ENCODE measurements at places on chromosomes 3 and 15.

DNA sequence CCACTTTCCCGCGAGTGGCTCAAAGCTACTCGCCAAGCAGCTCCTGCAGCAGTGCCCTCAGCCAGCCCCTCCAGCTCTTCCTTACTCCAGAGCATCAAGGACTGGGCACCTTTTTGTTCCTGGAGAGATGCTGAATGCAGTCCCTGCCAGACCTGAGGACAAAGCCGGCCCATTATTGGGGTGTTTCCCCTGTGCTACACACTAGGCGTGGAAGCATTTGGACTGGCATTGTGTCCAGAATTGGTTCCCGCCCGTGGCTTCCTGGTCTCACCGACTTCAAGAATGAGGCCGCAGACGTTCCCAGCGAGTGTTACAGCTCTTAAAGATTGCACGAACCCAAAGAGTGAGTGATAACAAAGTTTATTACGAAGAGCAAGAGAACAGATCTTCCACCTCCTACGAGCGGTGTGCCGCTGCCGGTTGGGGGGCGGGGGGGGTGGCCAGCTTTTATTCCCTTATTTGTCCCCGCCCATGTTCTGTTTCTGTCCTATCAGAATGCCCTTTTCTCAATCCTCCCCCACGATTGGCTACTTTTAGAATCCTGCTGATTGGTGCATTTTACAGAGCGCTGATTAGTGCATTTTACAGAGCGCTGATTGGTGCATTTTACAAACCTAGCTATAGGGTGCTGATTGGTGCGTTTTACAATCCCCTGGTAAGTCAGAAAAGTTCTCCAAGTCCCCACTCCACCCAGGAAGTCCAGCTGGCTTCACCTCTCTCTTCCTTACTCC lies 62.4 kb downstream of the NSMCE3 start:
- DNase-seq: no peak

- DNase-seq: no peak
Observed at GRCh38 chr3:133476971-133477375, 77.1 kb downstream of the BFSP2 start.

GRCh38 chr3:152298393-152299248 lies 29.9 kb downstream of the MBNL1 start:
- DNase-seq: peak; percentile 93

DNA sequence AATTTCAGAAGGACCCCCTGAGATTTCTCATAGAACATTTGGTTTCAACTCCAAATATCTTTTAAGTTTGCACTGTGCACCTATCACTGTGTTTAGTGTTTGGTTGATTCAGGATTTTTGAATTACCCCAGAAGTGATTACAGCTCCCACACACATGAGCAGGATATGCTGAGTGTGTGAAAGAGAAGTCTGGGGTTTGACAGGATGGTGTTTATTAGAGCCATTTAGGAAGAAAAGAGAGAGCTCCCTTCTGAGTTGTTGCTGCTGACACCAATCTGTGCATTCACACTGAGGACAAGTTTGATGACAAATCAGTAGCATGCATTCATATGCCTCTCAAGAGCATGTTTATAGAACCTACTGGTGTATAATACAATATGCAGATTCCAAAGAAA lies 118.1 kb downstream of the RPL22L1 start:
- no peak for DNase-seq

GRCh38 chr15:48888191-48888590 lies 10.3 kb downstream of the EID1 start:
- no peak for DNase-seq

- DNase-seq: no peak
Observed at GRCh38 chr3:49278548-49278947, 1.5 kb upstream of the C3orf62 start.

DNA sequence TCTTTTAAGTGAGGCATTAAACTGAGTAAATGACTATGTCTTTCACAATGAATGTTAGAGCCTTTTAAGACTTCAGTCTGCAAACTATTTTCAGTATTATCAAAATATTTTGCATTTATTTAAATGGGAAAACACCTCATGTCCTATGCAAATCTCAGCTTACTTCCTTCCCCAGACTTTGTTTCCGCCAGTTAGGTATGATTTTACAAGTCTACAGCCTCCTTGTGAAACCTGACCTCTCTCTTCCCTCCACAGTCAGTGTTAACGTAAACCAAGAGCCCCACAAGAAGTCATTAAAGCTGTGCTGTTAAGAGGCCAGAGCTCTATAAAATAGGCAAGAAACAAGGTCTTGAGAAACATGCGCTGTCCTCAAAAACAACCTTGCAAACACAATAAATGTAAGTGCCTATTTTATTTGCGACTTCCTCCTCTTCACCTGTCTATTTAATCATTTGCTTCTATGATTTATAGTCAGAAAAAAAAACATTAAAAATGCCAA lies 48.3 kb downstream of the PRTG start:
- no peak for DNase-seq

DNA sequence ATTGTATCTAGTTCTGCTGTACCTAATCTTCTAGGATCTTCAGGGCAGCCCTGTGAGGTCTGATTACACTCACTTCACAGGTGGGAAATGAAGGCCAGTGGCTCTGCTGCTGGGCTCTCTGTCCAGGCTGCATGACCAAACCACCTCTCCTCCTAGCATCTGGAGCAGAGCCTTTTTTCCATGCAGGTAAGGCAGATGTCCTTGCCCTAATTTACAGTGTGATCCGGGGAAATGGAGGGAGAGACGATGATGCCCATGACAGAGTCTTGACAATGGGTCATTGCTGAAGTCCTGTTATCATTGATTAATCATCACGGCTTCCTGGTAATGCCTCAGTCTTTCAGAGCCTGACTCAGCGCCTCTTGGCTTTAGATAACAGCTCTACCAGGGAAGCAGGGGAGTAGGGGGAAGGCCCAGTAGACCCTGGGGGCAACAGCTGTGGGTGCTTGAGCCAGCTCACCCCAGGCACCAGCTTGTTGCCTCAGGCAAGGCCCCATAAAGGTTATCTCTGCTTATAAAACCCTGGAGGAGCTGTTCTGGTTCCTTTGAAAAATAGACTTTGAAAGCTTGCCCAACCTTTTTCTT lies 153.4 kb downstream of the GABRG3 start:
- no peak for DNase-seq

DNA sequence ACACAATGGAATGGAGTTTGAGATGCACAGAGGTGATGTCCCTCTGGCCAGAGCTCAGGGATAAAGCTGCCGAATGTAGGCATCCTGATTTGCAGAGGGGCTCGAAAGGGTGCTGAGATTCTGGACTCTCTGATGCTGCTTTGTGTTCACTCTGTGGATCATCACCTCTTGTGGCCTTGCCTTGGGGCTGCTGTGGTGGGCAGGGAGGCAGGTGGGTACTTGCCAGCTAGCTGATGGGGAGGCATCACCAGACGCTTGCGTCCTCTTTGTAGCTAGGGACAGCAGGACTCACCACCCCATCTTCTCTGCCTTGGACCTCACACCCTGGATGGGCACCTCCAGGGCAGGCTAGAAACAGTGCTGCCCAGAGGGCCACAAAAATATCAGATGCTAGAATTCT lies 14.6 kb upstream of the RASGRF1 start:
- no peak for DNase-seq

DNA sequence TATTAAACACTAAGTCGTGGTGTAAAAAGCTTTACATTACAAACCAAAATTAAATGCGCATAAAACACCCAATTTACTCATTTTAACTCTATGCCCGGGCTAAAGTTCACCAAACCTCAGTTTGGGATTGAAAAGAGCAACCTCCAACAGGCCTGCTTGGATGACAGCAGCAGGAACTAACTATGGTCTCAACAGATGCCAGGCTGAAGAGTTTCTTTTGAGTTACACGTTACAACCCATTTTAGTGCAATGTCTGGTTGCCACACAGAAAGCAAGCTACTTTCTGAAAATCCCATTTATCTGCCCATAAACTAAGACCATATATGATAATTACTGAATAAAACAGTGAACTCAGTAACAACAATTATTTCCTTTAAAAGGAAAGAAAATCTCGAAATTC lies 2.2 kb downstream of the SATB1 start:
- peak; percentile 40 for DNase-seq

DNA sequence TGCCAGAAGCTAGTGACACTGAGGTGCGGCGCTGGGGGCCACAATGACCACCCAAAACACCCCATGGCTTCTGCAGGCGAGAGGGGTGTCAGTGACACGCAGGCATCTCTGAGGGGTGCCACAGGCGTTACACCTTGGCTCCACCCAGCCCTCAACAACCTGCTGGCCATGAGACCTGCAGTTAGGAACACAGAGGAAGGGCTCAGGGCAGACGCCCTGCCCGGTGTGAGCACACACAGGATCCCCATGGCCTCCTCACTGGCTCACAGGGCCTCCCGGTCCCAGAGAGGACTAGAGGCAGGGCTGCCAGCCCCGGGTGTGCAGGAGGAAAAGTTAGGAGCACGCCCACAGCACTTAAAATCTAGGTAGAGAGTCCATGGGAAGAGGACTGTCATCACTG lies 35.1 kb downstream of the CYFIP1 start:
- no peak for DNase-seq

- DNase-seq: no peak
Observed at GRCh38 chr15:70036585-70037291, 61.0 kb downstream of the TLE3 start.

GRCh38 chr3:196694202-196694638 lies 17.8 kb downstream of the CEP19 start:
- DNase-seq: peak; percentile 68

DNA sequence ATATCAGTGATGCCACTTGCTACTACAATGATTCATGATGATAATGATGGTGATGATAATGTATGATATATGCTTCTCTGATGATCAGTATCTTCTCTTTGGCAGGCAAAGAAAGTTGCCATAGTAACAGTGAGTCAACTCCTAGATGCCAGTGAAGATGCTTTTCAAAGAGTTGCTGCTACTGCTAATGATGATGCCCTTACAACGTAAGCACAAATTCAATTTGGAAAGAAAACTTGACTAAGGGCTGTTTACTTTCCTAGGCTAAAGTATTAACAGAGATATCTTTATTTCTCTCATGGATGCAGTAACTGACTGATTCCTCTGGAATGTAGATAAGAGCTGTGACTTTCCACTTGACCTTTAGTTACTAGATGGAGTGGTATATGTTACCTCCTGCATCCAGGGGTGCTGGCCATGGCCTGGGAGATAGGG lies 27.8 kb downstream of the ADGRG7 start:
- no peak for DNase-seq

- DNase-seq: no peak
Observed at GRCh38 chr3:129663930-129664646, 57.6 kb upstream of the PLXND1 start.

- DNase-seq: no peak
Observed at GRCh38 chr15:77627067-77627466, 5.6 kb downstream of the LINGO1 start.

GRCh38 chr3:49238274-49239127 lies 38.5 kb downstream of the C3orf62 start:
- DNase-seq: peak; percentile 94

- DNase-seq: no peak
Observed at GRCh38 chr15:47095833-47096232, 621.5 kb upstream of the SEMA6D start.

DNA sequence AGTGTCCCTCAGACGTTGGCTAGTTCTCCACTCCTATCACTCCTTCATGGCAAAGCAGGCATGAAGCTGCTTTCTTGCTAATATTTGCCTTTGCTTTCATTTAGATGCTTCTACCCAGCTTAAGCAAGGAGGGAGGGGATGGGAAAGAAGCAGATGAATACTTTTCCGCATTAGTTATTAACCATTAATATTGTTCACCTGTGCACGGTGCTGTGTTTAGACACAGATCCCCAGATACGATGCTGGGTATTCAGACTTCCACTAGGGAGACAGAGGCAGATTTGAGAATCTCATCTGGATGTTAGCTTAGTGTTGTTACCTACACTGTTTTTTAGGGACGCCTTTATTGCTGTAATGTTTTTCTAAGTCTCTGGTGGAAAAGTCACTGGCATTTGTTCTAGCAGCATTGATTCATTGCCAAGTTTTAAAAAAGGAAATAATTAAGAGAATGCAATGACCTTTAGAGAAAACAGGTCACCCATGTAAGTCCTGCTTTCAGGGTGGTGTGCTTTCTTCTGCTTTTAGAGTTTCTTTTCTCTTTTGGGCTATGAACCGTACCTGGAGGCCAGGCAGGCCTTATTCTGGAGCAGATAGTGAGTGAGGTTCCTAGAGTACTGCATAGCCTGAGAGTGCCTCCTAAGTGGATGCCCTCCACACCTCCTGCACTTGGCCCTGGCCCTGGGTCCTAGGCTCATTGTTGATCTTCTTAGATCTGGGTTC lies 55.5 kb downstream of the MYZAP start:
- no peak for DNase-seq

DNA sequence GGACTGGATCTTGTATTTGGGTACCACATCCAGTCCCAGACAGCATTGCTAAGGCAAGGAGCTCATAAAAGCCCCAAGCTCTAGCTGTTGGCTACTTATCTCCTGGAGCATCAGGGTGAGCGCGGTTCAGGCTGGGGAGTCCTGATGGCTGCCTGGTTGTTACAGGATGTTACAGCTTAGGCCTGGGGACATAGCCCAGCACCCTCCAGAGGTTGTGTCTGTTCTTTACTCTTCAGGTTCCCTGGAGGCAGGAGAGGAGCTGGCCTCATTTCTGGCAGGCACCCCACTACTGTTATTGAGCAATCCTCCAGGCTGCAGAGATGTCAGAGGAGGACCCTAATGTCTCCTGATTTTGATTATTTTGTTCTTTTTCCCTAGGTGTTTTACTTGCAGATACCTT lies 26.6 kb downstream of the APBA2 start:
- DNase-seq: no peak

DNA sequence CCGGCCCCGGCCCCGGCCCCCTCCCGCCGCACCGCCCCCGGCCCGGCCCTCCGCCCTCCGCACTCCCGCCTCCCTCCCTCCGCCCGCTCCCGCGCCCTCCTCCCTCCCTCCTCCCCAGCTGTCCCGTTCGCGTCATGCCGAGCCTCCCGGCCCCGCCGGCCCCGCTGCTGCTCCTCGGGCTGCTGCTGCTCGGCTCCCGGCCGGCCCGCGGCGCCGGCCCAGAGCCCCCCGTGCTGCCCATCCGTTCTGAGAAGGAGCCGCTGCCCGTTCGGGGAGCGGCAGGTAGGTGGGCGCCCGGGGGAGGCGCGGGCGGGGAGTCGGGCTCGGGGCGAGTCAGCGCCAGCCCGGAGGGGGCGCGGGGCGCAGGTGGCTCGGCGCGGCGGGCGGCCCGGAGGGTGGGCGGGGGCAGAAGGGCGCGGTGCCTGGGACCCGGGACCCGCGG lies 352 bp downstream of the CHRD start:
- DNase-seq: peak; percentile 48

DNA sequence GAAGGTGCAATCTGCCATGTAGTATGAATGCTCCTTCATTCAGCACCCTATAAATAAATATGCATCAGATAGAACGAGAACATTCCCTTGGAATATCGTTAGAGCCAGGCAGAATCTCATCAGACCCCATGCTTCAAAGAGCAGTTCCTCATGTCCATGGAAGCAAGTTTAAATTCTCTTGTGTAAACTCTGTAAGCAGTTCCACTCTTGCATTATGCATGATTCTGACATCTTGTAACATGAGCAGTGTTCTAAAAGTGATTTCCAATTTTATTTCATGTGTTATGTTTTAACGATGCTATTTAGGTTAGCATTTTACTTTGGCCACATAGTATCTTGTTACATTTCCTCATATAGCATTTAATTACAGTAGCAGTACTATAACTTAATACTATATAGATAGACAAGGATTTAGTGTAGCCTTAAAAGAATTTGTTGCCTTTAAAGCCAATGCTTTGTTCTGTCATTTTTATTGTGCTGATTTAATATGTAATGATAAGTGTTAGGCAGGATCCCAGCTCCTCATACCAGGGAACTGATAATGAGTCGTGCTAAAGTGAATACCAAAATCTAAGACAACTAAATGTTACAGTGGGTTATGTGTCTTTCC lies 161.2 kb upstream of the NECTIN3 start:
- no peak for DNase-seq

All from common myeloid progenitor, CD34-positive (primary cell).